Sigmoid colon (tissue), 7 donors: ENCODE measurements at places on chromosomes 1 and 21.

DNA sequence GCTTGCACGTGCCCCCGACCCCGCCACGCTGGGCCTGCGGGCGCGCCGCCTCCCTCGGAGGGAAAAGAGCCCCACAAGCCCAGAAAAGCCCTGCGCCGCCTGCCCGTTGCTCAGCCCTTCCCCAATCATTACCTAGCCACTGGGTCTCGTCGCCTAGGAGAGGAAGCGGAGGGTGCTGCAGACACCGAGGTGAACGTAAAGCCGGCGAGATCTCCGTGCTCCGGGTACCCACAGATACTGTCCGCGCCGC, at the start of gene ENO1:
Gene ENO1 (minus strand): TSS at position 239 of the 250 bp plus-strand sequence. CDS start 3,778 bp downstream, outside the sequence.
- DNase-seq, result no peak

DNA sequence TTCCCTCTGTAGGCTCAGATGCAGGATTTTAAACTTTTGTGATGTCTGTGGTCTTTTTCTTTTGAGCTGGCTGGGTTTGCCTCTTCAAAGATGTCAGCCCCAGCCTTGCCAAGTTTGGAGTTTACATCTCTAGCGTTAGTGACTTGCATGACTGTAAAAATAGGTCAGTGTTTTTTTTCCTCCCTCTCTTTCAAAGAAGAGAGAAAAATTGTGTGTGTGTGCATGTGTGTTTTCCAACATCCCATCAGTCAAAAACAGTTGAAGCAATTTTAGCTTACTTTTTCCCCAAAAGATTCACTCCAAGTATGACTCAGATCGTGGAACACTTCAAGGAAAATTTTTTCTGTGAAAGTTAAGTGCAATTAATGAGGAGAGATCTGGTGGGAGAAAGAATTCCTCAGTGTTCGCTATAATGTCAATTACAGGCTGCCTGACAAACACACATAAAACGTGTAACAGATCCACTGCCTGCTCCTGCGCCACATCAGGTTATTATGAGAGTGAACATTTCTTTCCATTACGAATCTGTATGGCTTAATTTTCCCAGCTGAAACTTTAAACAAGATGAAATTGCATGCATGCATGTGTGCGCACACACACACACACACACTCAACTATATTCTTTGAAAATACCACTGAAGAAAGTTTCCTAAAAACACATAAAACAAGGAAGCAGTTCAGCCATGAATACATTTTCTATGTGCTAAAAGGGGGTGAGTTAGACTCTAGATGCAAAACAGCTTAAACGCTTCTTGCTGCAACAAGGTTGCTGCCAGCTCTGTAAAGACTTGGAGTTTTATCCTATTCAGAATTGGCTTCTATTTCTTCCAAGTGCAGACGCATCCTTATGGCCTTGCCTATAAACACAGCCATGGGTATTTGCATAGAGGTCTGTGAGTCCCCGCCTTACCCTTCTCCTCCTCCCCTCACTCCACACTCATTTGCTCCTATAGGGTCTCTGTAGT, 55.5 kb downstream of the TLR5 start:
- peak; percentile 87 for DNase-seq

GRCh38 chr21:45970674-45971615, 10.6 kb upstream of the COL6A1 start:
- peak; percentile 88 for DNase-seq

GRCh38 chr1:157496121-157496526, 56.2 kb downstream of the FCRL5 start:
- no peak for DNase-seq

- DNase-seq, result no peak
These were observed 9.0 kb upstream of the RHBG start for GRCh38 chr1:156359973-156360372.

DNA sequence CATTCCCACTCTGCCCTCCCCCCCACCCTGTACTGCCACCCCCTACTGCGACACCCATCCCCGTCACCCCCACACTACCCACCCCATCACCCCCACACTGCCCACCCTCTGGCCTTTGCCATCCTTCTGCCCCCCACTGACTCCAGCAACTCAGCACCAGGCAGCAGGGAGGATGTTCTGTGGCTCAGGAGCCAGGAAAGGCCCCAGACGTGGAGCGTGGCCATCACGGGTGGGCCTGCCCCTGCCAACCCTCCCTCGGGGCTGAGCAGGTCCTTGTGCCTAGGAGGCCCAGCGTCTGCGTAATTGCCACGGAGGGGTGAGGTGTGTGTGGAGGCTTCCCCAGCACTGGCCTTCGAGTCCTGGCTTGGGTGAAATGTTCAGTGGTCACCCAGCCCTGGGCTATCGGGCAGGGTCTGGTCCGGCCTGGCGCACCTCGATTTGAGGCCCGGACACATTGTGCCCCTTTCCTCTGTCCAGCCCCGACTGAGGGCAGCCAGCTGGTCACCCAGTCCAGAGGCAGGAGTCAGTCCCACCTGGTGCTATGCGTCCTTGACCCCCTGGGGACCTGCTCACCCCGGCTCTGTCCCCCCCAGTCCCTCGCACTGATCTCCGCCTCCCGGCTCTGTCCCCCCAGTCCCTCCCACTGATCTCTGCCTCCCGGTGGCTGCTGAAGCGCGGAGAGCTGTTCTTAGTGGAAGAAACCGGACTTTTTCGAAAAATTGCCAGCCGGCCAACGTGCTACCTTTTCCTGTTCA, 23.0 kb downstream of the ARHGEF16 start:
- no peak for DNase-seq

DNA sequence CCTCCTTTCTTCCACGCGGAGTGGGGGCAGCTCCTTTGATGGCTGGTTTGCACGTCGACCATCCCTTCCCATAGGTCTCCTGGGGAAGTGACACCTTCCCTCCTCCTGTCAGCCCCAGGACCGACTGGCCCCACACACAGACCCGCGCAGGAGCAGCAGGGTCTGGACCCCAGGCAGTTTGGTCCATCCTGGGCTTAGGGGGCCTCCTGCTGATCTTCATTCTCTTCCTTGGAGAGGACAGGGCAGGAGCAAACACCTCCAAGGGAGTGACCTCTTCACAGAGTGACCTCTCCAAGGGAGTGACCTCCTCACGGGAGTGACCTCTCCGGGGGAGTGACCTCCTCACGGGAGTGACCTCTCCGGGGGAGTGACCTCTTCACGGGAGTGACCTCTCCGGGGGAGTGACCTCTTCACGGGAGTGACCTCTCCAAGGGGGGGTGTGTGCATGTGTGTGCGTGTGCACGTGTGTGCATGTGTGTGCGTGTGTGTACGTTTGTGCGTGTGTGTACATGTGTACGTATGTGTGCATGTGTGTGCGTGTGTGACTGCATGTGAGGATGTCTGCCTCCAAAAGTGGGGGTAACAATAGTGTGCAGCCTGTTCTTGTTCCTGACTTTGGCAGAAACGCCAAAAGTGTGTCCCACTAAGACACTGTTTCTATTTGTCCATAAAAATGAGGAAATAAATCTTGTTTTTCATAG, 29.8 kb downstream of the COL6A1 start:
- no peak for DNase-seq
